ENCODE measurements at places on chromosomes 16 and 17.
A peak's percentile ranks its signal among the peaks of the same experiment; 100 is the strongest.

GRCh38 chr17:67867591-67867990 lies 42.3 kb downstream of the BPTF start:
- no peak for DNase-seq

- DNase-seq, result peak; percentile 76
Observed at GRCh38 chr17:42405963-42406495, 17.0 kb downstream of the CAVIN1 start.

DNA sequence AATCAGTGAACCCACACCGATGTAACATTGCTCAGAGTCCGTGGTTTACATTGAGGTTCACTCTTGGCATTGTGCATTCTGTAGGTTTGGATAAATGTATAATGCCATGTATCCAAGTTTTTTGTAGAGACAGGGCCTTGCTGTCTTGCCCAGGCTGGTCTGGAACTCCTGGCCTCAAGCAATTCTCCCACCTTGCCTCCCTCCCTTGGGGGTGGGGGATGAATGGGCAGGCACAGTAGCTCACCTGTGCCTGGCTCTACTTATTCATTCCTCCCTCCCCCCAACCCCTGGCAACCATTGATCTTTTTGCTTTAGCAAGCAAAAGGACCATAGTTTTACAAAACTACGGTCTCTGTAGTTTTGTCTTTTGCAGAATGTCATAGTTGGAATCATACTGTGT lies 181.4 kb downstream of the SPECC1 start:
- no peak for DNase-seq

DNA sequence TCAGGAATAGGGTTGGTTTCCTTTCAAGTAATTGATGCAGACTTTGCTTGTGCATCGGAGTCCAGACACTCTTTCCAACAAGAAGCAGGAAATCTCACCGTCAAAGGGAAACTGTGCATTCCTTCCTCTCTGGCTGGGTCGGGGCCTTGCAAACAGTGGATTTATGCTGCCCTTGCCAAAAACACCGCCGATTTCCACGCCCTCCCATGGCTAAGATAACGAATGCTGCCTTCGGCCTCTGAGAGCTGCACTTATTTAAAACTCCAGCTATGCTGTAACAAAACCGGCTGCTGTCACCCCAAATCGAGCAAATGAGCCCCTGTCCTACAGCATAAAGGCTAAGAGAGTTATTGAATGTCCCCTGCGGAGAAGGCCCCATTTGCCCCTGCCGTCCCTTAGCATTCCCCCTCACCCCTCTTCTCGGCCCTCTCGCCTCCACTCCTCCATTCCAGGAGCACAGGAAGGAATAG lies 275.5 kb upstream of the IRX5 start:
- DNase-seq, result no peak

DNA sequence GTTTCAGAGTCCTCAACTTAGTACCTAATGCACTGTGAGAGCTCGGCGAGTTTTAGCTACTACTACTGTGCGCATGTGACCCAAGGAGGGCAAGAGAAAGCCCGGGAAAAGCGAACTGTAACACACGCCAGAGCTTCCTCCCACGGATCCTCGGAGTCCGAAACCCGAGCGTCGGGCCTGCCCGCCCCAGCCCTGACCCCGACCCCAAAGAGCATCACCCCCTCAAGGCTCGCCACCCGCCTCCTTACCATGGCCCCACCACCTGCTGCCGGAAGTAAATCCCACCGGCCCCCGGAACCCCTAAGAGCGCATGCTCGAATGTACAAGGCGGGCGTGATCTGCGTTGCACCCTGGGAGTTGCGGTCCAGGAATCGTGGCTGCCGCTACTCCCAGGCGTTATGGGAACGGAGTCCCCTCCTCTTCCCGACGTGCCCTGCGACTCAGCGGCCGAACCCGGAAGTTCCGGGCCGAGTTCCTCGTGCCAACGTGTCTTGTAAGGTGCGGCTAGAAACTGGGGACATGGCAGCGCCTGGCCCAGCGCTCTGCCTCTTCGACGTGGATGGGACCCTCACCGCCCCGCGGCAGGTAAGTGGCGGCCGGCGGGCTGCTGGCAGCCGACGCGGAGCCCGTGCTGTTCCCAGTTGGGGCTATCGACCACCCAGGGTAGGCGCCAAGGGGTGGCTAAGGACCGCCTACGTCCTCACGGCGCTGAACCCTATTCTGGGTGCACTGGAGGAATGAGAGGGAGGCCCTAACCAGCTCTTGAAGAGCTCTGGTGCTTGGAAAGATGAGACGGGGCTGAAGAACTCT lies at the start of the genes PMM2 and TMEM186:
Gene PMM2 (plus strand): TSS at position 476 of the 810 bp plus-strand sequence. CDS start 44 bp downstream, at position 520.
Gene TMEM186 (minus strand): TSS at position 276 of the 810 bp plus-strand sequence. CDS start 25 bp downstream, at position 251.
- DNase-seq, result peak; percentile 97

DNA sequence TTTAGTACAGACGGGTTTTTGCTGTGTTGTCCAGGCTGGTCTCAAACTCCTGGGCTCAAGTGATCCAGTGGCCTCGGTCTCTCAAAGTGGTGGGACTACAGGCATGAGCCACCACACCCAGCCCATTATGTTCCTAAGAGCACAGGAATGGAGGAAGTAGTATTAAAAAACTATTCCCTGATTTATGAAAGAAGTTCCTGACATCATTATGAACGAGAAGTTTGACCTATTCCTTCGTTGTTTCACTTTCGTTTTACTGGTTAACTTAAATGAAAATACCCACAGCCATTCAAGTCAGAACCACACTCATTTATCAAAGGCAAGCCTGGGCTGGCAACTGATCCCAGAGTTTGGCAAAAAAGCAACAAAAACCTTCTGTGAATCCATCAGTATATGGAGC lies 13.5 kb upstream of the CBX4 start:
- DNase-seq, result no peak

DNA sequence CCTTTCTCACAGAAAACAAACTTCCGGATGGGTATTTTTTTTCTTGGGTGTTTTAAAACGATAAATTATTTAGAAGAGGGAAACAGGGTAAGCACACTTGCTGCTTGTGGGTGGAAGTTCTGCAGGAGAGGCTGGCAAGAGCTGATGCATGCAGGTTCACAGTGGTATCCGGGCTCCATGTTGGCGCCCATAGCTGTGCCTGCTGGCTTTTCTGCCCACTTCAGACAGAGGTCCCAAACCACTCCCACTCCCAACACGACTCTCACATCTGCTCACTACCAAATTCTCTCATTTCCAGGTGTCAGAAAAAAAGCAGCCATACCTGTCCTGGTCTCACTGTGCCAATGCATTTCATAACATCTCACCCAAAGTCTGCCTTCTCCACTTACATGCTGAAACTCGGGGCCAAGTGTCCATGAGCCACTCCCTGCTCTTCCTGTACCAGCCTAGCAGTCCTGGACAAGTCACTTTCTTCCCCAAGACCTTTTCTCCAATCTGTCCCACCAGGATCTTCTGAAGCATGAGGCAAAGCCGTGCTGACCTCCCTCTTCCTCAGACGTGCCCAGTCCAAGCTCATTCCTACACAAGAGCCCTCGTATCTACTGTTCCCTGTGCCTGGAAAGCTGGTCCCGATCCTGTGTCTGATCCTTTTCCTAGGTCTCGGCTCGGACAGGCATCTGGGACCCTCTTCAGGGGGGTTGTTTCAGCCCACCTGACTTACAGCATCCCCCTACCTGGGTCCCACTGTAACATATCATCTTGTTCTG lies 1.5 kb downstream of the CD300LF start:
- no peak for DNase-seq

GRCh38 chr17:49931416-49932137 lies 37.4 kb upstream of the DLX4 start:
- no peak for DNase-seq

DNA sequence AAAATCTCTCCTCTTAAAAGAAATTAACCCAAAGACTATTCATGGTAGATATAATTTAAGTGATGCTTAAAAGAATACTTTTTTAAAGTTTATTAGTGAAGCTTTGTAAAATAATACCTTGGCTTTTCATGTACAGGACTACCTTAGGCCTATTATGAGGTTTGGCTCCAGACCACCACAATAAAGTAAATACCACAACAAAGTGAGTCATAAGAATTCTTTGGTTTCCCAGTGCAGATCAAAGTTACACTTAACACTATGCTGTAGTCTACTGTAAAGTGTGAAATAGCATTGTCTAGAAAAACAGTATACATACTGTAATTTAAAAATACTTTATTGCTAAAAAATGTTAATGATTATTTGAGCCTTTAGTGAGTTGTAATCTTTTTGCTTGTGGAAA lies 31.7 kb downstream of the CLTC start:
- no peak for DNase-seq

- DNase-seq, result no peak
Observed at GRCh38 chr16:67555795-67556212, 6.5 kb upstream of the CTCF start.

- peak; percentile 8 for DNase-seq
Observed at GRCh38 chr17:3639981-3640596, 3.5 kb downstream of the CTNS start.

DNA sequence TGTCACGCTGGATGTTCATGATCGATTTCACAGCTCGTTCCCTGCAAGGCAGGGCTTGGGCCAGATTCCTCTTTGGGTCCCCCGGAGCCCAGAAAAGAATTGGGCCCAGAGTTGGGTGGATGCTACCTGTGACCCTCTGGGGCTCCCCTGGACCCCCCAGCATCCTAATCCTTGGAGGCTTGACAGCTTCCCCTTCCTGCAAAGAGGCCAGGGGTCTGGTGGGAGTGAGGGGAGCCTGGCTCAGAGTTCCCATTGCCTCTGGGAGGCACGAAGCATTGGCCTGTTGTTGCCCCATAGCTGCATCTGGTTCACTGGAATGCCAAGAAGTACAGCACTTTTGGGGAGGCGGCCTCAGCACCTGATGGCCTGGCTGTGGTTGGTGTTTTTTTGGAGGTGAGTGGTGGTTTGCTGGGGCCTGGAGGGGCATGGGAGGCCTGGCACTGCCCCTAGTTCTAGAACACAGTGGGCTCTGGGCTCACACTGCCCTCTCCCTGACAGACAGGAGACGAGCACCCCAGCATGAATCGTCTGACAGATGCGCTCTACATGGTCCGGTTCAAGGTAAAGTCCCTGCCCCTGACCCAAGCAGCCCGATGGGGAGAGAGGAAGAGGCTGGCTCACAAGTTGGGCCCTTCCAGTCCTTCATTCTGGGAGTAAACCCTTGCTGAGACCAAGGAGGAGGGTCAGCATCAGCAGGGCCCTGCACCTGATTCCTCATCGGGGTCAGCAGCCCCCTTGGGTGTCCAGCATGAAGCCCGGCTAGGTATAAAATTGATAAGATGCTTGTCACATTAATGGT lies 7.2 kb downstream of the CA7 start:
- DNase-seq, result no peak

DNA sequence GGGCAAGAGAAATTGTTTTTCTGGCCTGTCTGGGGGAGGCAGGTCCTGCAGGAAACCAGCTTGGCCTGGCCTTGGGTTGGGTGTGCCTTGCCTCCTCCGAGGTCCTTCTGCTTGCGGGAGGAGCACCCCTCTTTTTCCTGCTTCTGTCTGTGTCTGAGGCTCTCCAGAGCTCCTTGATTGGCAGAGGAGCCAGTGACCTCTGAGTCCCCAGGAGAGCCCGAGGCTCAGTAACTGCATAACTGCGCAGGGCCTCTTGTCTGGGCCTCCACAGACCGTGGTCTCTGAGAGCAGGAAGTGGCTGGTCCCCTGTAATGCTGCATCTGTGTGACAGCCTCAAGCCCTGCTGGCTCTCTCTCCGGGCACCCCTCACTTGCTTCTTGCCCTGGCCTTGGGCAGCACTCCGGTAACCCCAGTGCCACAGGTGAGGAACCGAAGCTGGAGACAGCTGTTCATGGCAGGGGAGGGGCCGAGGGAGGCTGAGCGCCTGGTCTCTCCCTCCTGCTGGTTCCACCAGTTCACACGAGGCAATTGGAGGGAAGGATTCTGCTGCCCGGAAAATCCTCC lies 1.6 kb downstream of the CAPN15 start:
- DNase-seq, result no peak

GRCh38 chr16:15457958-15458357 lies 23.6 kb downstream of the BMERB1 start:
- no peak for DNase-seq

DNA sequence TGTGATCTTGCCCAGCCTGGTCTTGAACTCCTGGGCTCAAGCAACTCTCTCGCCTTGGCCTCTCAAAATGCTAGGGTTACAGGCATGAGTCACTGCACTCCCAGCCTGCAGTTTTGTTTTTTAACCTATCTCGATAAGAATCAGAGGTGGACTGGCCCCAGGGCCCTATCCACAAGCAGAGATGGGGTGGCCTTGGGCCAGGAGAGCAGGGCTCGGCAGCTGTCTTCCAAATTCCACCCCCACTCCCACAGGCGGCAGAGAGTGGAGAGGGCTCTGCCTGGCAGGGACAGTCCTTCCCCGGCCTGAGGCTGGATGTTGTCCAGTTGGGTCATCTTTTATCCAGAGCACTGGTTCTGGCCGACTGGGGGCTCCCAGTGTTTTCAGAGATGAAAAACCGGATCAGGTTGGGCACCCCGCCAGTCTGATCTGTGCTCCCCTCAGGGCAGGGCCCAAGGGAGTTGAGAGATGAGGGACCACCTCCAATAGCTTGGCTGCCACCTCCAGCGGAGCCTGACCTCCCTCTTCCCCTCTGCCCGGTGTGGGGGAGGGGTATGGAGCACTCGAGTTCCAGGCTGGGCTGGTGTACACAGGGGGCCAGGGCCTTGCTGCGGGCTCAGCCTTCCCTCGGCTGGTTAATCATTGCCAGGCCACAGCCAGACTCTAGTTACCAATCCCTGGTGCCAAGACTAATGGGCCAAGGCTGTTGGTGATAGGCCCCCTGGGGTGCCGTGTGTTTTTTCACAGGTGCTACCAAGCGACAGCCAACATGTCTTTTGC lies 30.3 kb upstream of the MYO15B start:
- no peak for DNase-seq

DNA sequence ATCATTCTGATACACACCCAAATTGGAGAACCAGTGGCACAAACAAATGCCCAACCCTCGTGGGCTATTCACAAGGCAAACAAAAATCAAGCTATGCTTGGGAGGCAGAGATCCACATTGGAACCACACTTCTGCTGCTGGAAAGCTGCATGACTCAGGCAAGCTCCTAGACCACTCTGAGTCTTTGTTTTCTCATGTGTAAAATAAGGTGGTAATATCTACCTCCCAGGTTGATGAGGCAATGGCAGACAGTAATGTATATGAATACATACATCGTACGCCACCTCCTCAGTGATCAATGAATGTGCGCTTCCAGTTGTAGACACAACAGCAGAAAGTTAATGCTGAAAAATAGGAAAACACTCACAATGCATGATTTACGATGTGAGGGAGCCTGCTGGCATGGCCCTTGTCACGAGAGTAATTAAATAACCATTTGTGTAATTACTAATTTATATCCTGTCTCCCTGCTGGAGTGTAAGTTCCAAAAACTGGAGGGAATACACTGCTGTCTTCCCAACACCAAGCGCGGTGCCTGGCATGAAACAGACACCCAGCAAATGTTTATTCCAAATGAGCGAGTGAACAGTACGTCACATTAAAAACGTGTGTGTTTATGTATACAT lies 69.9 kb upstream of the HSBP1 start:
- DNase-seq, result no peak

- no peak for DNase-seq
Observed at GRCh38 chr16:31010585-31011325, at the start of gene STX1B. Gene STX1B (minus strand): TSS chr16:31010638. CDS start chr16:31010396, 242 bp downstream.

- DNase-seq, result no peak
Observed at GRCh38 chr17:51888816-51889215, 269.7 kb downstream of the CA10 start.
